SK-MEL-5 (cell line): ENCODE measurements at places on chromosomes 12 and 14. TPM values are rescaled to one million over a fixed set of nuclear protein-coding genes. Genes with fewer than 3 reads are reported as not detected.

DNA sequence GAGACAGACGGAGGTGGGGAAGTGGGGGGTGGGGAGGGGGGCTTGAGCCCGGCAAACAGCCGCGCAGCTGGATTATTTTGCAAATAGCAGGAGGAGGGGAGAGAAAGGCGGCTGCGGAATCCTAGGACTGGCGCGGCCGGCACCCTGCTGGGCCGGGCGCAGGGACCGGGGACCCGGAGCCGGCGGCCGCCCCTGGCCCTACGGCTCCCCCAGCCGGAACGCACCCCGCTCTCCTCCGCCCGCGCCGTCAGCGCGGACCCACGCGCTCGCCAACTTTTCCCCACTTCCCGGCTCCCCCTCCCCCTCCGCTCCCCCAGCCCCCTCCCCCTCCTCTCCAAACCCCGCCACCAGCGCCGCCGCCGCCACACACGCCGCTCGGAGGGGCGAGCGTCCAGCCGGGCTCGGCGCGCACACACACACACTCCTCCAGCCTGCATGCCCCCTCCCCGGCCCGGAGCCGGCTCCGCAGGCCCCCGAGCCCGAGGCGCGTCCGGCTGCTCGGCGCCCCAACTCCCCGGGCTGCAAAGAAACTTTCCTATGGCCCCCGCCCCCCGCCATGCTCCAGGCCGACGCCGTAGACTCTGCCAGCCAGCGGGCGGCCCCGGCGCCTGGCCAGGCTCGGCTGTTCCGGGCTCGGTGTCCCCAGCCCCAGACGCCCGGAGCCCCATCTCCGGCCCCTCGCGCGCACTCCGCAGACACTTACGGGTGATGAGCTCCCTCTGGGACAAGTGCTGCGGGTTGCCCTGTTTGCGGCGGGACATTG lies 1.4 kb downstream of the BCL11B start:
- DNase-seq, result no peak

- no peak for DNase-seq
Observed at GRCh38 chr12:24228371-24228770, 278.9 kb upstream of the SOX5 start.

- no peak for DNase-seq
Observed at GRCh38 chr12:5012337-5012736, 31.3 kb upstream of the KCNA5 start.

- DNase-seq, result peak; percentile 97
Observed at GRCh38 chr12:6532927-6533652, 1.2 kb upstream of the GAPDH start.

- peak; percentile 34 for DNase-seq
Observed at GRCh38 chr14:58238252-58239243, 6.1 kb upstream of the PSMA3 start.

DNA sequence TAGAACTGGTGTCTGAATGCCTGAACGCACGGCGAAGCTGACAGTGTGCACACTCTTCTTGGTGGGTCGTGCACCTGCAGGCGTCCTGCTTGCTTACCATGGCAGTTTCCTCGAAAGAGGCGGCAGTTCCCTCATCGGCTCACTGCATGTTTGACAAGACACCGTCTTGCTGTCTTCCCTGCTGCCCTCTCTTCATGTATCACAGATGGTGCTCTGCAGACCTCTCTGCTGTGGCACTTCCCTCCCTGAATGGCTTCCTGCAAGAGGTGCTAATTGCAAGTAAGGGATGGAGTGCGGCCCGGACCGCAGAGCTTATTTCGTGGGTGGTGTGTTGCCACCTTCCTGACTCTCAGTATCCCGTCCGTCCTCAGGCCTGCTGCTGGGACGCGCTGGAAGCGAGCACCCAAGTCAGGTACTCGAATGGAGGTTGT lies 156.7 kb upstream of the RTL1 start:
- DNase-seq, result no peak

- no peak for DNase-seq
Observed at GRCh38 chr12:75528692-75529091, 17.3 kb upstream of the KRR1 start.

GRCh38 chr12:93242154-93242972 lies 135.4 kb upstream of the NUDT4 start:
- DNase-seq, result peak; percentile 20

DNA sequence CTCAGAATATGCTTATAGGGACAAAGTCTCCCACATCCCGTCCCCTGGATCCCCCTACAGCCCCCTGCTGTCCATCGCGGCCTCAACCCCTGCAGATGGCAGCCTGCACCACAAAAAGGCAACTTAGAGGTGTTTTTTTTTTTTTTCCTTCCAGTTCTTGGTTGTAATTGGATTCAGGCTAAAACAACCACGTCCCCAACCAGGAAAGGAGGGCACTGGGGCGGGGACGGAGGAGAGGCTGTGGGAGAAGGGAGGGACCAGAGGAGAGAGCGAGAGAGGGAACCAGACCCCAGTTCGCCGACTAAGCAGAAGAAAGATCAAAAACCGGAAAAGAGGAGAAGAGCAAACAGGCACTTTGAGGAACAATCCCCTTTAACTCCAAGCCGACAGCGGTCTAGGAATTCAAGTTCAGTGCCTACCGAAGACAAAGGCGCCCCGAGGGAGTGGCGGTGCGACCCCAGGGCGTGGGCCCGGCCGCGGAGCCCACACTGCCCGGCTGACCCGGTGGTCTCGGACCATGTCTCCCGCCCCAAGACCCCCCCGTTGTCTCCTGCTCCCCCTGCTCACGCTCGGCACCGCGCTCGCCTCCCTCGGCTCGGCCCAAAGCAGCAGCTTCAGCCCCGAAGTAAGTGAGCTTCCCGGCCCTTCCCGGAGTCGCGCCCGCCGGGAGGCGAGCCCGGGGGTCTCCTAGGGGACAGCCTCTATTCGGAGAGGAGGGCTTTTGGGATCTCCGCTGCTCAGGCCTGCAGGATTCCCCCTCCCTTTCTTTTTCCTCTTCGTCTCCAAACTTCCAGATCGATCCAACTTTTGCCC lies at the start of gene MMP14:
TSS of gene MMP14 (plus strand) at position 285 of the 813 bp plus-strand sequence. CDS start at position 518, 233 bp downstream.
- DNase-seq, result peak; percentile 83

DNA sequence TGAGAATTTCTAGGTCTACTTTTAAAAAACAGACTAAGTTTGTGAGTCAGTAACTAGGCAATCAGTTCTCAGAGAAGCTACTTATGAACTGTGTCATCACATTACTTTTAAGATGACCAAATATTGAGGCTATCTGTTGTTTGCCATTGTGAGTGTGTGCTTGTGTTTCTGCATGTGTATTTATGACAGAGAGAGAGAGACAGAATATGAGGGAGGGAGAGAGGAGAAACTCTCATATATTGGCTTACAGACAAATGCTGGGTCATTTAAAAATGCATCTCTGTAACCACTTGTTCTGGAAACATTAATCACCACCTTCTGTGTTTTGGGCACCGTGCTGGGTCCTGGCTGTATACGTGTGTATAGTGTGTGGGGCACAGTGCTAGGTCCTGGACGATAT lies 161.5 kb upstream of the FRMD6 start:
- DNase-seq, result no peak

DNA sequence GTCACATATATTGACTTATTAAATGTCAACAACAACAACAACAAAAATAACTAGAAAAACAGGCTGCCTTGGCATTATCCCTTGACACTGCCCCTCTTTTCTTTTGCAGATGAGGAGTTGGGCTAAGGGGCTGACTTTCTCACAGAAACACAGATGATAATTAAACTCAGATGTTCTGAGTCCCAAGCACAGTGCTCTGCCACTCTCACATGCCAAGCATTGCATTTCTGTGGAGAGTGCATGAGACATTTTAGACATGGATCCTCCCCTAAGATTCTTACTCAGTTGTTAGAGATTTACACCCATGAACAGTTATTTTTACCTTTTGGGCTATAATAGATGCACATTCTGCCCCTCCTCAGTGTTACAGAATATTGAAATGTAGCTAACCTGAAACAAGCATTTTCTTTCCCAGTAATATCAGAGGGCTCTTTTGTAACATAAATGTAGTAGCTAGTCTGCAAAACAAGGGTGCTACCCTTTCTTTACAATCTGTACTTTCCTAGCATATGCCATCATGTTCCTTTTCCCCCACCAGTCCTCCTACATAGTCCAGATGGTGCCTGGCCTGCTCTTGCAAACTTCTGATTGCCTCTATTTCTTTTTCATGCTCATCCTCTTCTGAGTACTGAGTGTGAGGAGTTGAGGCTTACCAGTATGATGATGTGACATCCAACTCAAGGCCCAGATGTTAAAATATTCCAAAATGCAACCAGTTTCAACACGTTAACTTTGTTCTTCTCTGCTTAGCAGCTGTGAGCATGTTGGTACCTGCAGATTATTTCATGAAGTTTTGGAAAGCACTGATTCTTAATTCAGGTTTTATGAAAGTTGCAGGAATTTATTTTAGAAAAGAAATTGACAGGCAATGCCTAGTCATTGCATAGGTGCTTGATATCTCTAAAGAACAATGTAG lies 125.0 kb upstream of the ATP2B1 start:
- DNase-seq, result no peak

- peak; percentile 52 for DNase-seq
Observed at GRCh38 chr12:6961278-6961694, 9.2 kb downstream of the PHB2 start.

DNA sequence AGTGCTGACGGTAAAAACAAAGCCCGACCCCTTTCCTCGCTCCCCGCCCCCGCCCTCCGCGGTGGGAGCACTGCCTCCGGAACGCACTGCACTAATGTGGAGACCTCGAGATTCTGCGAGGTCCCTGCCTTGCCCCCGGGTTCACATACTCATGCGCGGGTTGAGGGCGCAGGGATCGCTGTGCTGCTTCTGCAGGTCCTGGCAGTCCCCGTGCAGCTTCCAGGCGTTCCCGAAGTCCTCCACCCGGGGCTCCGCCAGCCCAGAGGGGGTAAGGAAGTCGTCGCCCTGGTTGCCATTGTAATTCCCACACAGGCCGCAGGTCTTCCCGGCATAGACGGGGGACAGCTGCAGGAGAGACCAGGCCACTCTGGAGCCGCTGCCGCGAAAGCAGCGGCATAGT lies 66.8 kb downstream of the VWF start:
- DNase-seq, result no peak

GRCh38 chr14:89848165-89848564 lies 106.4 kb downstream of the EFCAB11 start:
- peak; percentile 5 for DNase-seq

GRCh38 chr12:52949413-52950331 lies 754 bp downstream of the KRT18 start:
- no peak for DNase-seq

DNA sequence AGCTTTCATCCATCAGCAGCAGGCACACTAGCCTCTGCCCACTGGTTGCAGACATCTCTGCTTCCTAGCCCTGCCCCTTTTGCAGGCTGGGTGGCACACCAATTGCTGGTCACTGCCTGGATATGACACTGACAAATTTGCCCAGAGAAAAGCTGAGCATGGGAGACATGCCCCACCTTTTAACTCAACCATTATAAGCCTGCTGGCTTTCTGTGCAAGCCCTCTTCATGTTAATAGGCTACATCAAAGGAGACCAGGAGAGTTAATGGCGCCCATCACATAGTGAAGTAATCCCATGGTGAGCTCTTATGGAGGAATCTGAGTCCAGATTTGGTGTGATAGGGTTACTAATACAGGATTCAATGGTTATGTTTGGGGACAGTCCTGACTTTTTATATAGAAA lies 139.2 kb downstream of the KICS2 start:
- DNase-seq, result peak; percentile 47

DNA sequence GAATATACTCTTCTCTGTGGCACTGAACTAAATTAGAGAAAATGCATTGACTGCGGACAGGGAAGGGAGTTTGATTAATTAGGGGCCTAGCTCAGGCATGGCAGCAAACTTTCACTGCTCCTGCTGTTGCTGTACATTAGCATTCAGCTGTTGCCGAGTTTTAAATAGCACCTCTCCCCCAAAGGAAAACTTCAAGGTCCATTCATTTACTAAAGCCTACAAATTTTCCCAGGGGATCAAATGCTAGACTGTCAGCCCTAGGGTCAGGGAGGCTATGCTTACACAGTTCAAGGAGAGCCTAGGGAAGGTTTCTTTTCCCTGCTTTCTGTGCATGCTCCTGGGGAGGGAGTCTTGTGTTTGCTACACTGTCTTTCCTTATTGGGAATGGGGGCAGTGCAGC lies 60.0 kb upstream of the GZMB start:
- no peak for DNase-seq

DNA sequence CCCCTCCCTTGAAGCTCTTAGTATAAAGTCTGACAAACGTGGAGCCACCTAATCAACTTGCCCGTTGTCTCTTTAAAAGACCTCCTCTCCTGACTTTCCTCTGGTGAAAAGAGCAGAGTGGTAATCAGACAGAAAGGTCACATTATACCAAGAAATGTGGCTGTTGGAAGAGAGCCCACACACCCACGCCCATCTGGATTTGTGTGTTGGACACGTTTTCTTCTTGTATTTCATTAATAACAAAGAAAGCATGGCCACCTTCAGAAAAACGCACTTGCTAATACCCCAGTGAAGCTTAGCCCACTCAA lies 41.3 kb downstream of the CCDC60 start:
- DNase-seq, result no peak

GRCh38 chr12:65926119-65926908 lies 102.0 kb downstream of the HMGA2 start:
- peak; percentile 47 for DNase-seq

PIANP gene
- total RNA-seq, result not detected in 2 replicates

ESPL1 gene
- 8.3 and 9.2 TPM in 2 replicates for total RNA-seq

HSPA2 gene
- 20.8 and 21.1 TPM in 2 replicates for total RNA-seq

ANKRD13A gene
- total RNA-seq, result 36.4 and 45.8 TPM in 2 replicates

ERBB3 gene
- total RNA-seq, result 114 and 125 TPM in 2 replicates

LHX5 gene
- total RNA-seq, result 0.03 TPM in 1 of 2 replicates, not detected in the other

LRCOL1 gene
- not detected in 2 replicates for total RNA-seq

RBMS2 gene
- total RNA-seq, result 4.9 and 6.0 TPM in 2 replicates

MBD6 gene
- total RNA-seq, result 6.6 and 6.8 TPM in 2 replicates
